ENCODE measurements at places on chromosomes 16 and 17.

DNA sequence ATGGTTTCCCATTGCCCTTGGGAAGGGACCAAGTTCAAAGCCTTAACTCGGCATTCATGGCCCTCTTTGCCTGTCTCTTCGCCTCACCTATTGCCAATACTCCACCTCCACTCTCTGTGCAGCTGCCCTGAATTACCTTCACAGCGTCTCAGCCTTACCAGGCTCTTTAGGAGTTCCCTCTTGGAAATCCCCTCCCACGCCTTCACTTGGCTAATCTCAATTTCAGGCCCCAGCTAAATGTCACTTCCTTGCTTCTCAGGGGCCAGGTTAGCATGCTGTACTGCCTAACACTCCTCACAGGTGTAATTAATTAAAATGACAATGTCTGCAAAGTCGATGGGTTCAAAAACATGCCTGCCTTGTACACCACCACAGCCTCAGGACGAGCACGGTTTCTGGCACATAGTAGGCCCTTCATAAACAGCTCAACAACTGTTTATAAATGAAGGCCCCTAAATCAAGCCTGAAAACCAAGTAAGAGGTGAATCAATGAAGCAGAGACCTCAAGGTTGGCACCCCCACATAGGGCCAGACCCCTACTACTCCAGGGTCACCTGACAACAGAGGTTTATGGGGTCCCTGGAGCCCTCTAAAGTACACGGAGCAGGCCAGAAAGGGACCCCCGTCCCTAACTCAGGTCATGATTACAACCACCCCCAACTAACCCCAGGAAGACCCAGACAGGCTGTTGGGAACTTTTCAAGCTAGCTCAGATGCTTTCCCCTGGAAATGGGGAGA is 11.2 kb upstream of the EEF2K start:
- no peak for DNase-seq

- no peak for DNase-seq
Measured at GRCh38 chr17:17793378-17794214, 43.2 kb downstream of the SREBF1 start.

- DNase-seq: no peak
Measured at GRCh38 chr16:28208824-28209223, 2.9 kb downstream of the XPO6 start.

DNA sequence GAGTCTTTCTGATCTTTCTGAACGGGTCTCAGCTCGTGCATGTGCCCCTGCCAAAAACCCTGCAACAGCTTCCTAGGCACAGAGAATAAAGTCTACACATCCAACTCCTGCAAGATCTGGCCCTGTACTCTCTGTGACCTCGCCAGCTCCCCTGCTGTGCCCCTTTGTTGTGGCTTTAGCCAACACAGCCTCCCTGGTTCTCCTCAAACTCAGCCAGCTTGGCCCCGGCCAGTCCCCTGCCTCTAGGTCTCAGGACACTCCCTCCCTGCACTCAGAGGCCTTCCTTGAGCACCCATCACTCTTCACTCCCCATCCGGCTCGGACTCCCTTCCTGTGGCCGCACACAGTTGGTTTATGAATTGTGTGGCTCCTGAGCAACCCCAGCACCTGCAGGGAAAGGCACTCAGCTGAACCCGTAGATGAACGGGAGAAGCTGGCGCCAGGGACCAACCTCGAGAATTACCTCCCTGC is 1.4 kb downstream of the CEP131 start:
- no peak for DNase-seq

GRCh38 chr17:57662644-57663308 is 82.3 kb downstream of the CCDC182 start:
- DNase-seq: no peak
